ENCODE measurements at places on chromosomes 2 and 18. TPM values are rescaled to one million over a fixed set of nuclear protein-coding genes. Genes with fewer than 3 reads are reported as not detected.
A peak's percentile ranks its signal among the peaks of the same experiment; 100 is the strongest.

The OTOF gene
- total RNA-seq = not detected

The GPBAR1 gene
- total RNA-seq = 1.3 TPM

The COBLL1 gene
- 20.7 TPM for total RNA-seq

The C2orf80 gene
- not detected for total RNA-seq

The INHA gene
- not detected for total RNA-seq

The FARP2 gene
- 122 TPM for total RNA-seq

The SERPINB3 gene
- total RNA-seq = not detected

- no peak for DNase-seq
These were observed 163.3 kb upstream of the ZEB2 start for GRCh38 chr2:144683107-144683753.

- peak; percentile 66 for DNase-seq
These were observed 156.3 kb downstream of the SUCLG1 start for GRCh38 chr2:84302513-84303412.

GRCh38 chr2:194539425-194539824, 1117.6 kb upstream of the SLC39A10 start:
- no peak for DNase-seq

- DNase-seq = no peak
These were observed 63.3 kb downstream of the KCTD18 start for GRCh38 chr2:200446612-200447011.

- DNase-seq = no peak
These were observed 85.2 kb upstream of the ITGA4 start for GRCh38 chr2:181371782-181372645.

DNA sequence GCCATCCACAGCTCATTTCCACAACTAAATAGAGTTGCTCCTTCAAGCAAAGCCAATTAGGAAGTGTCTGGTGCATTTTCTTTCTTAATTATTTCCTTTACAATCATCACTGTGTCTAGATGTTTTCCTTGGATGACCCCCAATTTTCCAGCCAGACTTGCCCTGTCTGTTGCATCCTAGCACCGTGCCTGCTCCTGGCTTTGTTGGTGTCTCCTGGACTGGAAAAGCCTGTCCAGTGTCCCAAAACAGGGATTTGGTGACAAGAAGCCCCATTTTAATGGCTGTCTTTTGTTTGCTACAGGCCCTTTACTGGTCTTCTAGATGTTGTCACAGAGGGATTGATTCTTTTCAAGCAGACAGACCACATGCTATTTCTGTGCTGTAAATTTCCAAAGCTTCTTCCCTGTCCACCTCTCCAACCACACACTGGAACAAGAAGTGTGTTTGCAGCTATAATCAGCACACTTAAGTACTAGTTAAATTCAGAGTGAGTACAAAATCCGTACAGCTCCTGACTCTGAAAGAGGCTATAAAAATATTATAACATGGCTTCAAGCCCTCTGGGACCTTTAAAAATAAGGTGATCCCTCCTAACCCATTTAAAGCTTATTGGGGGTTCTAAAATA, 38.4 kb downstream of the RNF144A start:
- no peak for DNase-seq

DNA sequence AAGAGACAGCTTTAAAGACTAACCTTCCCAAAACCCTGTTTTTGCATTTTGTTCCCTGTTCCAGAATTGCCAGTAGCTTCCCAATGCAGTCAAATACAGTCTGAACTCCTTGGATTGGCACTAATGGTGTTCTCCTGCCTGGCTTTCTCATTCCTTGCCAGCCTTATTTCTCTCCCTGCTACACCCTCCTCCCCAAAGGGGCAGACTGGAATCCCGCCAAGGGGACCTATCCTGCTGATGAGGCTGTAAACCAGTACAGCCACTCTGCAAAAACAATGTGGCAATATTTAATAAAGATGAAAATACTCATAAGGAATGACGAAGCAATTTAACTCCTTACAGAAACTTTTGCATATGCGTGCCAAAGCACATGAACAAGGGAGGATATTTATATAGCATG, 4.5 kb upstream of the SLC4A5 start:
- no peak for DNase-seq

- DNase-seq = no peak
These were observed 867.4 kb downstream of the DSC3 start for GRCh38 chr18:30175061-30175574.

- DNase-seq = no peak
These were observed 14.1 kb upstream of the PMAIP1 start for GRCh38 chr18:59885579-59886163.

DNA sequence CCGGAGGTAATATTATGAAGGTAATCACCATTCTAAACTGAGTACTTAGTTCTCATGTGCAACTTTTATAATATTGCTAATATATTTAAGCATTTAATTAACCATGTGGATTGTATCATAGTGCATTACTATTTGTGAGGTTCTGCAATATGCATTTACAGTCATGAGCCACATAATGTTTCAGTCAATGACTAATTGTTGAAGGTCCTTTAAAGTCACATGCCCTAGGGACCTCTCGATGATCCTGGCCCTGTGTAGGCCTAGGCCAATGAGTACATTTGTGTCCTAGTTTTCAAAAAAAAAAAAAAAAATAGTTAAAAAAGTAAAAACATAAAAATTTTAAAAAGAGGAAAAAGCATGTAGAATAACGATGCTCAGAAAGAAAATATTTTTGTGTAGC, 298.0 kb downstream of the DSEL start:
- DNase-seq = no peak

- DNase-seq = peak; percentile 80
These were observed 20.6 kb downstream of the RPL37A start for GRCh38 chr2:216519154-216519762.

- DNase-seq = peak; percentile 53
These were observed 33.3 kb downstream of the FAM178B start for GRCh38 chr2:96952976-96953610.

DNA sequence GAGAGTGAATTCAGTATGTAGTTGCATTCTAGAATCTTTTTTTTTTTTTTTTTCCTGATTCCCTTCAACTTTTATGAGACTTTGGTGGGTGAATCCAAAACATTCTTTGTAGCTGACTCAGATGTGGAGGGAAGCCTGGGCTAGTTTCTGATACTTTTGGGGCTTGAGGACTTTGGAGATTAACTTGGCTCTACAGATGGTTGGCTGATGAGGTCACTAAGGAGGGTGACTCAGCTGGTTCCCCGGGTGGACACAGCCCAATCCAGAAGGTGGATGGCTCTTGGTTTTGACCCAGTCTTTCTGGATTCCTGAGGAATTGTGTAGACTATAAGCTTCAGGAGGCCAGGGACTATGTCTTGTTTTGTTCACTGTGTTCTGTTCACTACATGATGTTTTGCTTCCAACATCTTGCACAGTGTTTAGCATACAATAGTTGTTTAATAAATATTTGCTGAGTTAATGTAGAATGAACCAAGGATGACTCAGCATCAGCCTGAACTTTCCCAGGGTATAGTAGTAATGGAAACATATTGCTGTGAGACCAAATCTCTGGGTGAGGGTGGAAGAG, 30.5 kb downstream of the LAMA3 start:
- DNase-seq = no peak

DNA sequence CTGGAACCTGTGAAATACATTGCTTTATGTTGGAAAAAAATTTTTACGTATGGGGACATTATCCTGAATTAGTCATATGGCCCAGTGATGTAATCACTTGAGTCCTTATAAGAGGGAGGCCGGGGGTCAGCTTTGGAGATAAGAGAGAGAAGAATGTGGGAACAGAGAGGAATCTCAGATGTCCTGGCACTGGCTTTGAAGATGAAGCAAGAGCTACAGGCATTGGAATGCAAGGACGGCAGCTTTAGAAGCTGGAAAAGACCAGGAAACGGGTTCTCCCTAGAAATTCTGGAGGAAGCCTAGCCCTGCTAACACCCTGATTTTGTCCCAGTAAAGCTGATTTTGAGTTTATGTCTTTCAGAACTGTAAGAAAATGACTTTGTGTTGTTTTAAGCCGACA, 1129.9 kb upstream of the GYPC start:
- DNase-seq = no peak

GRCh38 chr18:10318691-10318970, 135.8 kb upstream of the APCDD1 start:
- DNase-seq = no peak

DNA sequence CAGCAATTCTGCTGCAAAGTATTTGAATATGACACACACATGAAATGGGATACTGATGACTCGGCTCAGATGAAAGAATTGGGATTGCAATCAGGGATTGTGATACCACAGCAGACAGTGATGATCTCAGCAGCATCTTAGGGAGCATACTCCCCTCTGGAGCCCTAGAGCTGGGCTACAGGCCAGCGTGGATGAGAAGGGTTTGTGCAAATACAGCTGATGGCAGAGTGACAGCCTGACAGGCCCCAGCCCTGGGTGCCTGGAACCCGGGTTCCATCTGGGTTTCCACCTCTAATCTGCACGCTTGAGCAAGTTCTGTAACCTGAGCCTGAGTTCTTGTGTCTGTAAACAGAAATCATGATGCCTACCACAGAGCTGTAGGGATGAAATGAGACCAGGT, 418.0 kb downstream of the LRATD1 start:
- no peak for DNase-seq

DNA sequence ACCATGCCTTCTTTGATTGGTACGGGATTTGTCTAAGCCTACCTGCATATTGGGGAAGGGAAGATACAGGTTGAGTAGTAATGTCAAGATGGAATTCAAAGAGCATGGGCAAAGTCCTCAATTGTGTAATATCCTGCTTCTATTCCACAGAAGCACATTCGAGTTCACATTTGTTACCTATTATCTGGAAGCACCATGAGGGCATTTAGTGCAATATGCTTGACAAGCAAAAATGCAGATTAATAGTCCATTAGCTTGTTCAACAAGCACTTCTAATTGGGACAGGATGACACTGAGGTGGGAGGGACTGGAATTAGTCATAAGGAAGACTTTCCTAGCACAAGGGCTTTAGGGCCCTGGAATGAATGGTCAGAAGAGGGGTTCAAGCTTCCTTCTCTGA, 40.5 kb downstream of the MYO5B start:
- DNase-seq = no peak

GRCh38 chr2:183034806-183035205, 3.5 kb downstream of the NCKAP1 start:
- no peak for DNase-seq

DNA sequence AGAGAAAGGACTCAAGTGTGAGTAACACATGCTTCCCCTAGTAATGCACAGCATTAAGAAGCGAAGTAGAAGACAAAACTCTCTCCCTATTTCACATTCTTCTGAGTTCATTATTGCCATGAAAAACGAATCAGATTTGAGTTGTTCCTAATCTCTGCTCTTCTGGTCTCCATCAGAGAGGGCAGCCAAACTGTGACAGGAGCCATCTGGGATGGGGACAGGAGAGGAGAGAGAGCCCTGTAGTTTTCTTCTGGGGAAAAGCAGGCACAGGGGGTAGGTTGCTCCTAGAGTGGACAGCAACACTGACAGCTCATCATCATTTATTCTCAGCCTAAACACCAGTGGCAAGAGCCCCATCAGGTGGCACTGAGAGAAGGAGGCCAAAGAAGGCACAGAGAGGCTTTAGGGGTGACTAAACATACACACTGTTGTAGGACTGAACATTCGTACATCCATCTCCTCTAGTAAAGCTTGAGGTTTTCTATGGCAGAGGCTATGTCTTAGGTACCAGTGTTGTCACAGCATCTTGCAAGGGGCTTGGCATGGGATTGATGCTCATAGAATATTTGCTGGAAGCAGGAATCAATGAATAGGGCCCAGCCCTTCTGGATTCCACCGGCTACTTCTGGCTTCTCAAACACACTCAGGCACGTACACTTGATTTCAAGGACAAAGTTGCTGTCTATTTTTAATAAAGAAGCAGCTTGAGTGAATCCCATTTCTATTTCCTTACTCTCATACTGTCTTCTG, 33.1 kb downstream of the SLC8A1 start:
- no peak for DNase-seq

DNA sequence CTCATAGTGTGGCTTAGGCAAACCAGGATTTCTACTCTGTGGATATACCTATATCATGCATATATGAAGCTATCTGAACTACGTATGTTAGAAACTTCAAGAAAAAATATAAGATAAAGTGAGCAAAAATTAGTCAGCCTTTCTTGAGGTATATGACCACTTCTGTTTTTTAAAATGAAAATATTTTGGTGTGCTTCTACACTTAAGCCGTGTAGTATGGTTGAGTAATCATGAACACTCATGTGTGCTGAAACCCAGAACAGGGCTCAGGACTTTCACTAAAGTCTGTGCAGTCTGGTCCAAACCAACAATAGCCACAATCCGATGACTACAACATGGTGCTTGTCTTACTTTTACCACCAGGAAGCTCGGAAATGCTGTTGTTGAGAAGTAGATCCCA, 48.9 kb upstream of the TMEM177 start:
- no peak for DNase-seq

DNA sequence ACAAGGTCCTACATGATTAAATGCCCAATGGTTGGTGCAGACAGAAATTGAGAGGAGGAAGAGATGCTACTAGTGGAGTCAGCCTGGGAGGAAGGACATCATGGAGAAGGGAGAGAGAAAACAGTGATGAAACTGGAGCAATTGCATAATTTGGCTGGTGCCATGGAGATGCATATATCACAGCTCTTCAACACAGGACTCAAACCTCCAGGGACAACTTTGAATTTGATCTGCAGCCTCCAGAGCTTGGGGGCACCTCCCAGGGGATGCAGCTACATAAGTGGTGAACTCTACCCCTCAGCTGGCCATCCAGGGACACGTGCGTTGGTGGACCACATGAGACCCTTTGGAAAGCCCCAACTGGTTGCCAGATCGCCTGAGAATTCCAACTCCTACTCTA, 80.4 kb downstream of the CTAGE1 start:
- no peak for DNase-seq

- DNase-seq = peak; percentile 42
These were observed 9.6 kb downstream of the CYB5A start for GRCh38 chr18:74281980-74282754.

GRCh38 chr2:159137511-159138241, 148.8 kb downstream of the WDSUB1 start:
- no peak for DNase-seq

DNA sequence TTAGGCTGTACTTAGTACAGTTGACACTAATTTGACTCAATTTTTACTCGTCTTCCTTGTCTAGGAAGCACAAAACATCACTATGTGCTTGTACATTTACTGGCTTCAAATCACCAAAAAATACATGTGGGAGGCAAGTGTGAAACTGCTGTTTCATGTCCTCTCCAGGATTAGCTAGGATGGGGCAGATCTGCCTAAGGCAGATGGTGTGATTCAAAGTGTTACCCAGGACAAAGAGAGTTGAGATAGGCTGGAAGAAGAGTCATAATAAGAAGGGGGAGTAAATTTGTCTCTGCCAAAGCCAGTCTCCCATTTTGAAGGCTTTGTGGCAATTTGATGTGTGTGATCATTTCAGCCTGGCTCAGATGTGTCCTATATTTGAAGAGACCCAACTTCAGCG, 821.6 kb upstream of the ZEB2 start:
- DNase-seq = no peak

- DNase-seq = no peak
These were observed 360.7 kb upstream of the ETAA1 start for GRCh38 chr2:67036444-67036843.

DNA sequence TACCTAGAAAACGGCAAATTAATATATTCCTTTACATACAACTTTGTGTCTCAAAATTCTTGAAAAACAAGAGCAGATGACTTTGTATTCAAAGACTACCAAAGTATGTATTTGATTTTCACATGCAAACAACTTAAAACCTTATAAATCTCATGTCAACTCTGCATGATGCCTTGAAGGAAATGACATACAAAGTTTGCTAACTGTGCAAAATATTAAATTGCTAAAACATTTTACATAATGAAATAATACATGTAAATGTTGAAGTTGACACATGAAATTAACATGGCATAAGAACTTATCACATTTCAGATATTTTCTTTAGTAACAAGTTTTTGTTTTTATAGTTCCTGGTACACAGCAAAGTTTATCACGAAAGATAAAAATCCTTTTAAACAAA, 20.8 kb upstream of the C2orf42 start:
- DNase-seq = no peak

Data from colonic mucosa (tissue), 4 donors.